CD4-positive, alpha-beta T cell treated with Interferon gamma for 1 hour (primary cell): ENCODE measurements at places on chromosomes 6 and 20.

DNA sequence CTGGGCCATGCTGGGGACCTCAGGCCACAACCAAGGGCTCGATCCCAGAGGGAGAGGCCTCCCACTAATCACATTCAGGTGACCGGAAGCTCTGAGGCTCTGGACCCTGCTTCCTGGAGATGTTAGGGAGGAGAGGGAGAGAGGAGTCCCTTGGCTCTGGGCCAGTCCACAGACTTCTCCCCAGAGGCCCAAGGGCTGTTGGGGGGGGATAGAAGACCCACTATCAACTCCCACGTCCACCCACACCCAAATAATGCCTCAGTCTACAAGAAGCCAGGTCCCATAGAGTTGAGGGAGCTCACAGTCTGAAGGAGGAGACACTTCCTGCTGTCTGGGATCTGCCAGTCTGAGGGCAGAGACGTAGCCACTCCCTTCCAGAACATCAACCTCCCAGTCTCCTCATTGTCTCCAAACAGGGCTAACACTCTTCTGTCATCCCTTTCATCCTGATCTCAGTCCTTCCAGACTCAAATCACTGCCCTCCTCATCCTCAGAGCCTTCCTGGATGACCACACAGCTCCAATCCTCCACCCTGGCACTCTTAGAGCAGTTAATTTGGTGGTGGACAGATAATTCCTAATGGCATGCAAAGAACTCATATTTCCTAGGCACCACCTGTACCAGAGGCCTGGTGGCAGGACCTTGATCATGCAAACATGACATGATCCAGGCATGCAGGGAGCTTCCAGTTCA is 69.9 kb downstream of the MRPL14 start:
- no peak for DNase-seq

- DNase-seq = no peak
Measured at GRCh38 chr6:11868392-11868791, 89.8 kb upstream of the ADTRP start.

DNA sequence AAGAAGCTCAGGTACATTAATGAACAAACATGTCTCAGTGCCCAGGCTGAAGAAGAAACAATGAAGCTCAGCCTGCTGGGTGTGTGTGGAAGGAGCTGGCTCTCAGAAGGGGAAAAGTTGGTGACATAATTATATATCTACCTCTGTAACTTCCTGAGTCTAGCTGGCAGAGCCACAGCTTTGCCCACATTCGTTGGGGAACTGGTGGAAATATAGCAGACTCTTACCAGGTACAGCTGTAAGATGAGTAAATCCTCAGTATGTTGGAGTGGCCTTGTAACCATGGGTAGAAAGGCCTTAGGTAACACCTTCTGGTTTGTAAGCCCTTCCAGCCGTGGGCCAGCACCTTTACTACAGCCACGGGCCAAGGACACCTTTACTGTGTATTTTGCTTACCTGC is 29.9 kb upstream of the PNRC1 start:
- DNase-seq = no peak

DNA sequence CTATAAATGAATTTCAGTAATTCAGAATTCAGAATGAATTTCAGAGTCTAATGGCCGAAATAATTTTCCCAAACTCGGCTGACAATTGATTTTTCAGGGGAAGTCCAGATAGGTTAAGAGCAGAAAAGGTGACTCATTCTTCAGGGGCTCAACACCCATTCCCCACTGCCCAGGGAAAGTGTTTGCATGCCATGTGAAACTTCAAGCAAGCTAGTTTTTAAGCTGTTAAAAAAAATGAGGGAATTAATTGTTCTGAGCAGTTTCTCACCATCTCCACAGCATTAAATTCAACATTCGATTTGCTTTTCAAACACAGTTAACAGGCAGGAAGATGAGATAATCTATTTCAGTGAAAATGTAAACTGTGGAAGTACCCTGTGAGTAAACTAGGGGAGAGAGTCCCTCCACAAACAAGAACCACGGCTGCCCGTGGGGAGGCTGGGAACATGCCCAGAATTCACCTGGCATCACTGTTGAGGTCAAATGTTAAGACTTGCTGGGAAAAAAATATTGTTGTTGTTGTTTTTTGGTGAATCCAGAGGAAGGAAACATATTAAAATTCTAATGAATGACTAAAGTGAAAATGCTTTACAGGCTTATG is 650.8 kb upstream of the AGPAT4 start:
- no peak for DNase-seq

GRCh38 chr6:168284187-168284586 is 35.4 kb downstream of the DACT2 start:
- no peak for DNase-seq

DNA sequence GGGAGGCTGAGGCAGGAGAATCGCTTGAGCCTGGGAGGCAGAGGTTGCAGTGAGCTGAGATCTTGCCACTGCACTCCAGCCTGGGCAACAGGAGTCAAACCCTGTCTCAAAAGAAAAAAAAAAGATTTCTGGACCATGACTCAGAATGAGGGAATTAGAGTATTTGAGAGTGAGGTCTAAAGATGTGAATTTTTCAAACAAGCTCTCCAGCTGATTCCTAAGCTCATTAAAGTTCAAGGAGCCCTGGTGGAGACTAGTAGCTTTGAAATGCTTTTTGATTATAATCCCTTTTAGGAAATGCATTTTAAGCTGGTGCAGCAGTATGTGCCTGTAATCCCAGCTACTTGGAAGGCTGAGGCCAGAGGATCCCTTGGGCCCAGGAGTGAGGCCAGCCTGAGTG is 21.8 kb upstream of the SRF start:
- DNase-seq = no peak

DNA sequence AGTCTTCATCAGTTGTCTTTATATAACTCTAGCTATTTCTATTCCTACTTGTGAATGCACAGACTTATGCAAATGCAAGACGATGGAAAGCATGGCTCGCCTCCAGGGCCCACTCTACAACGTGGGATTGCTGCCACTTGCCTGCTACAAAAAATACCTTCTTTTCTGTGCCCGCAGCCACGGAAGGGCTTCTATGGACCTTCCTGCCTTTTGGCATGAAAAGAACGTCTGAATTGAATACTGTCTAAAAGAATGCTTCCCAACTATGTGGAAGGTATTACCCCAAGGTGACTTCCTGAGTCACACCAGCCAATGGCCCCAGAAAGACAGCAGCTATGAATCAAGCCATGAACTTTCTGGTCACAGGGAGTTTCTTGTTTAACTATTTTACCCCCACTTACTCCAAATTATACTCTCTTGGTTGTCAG is 261.2 kb downstream of the HIVEP2 start:
- no peak for DNase-seq

DNA sequence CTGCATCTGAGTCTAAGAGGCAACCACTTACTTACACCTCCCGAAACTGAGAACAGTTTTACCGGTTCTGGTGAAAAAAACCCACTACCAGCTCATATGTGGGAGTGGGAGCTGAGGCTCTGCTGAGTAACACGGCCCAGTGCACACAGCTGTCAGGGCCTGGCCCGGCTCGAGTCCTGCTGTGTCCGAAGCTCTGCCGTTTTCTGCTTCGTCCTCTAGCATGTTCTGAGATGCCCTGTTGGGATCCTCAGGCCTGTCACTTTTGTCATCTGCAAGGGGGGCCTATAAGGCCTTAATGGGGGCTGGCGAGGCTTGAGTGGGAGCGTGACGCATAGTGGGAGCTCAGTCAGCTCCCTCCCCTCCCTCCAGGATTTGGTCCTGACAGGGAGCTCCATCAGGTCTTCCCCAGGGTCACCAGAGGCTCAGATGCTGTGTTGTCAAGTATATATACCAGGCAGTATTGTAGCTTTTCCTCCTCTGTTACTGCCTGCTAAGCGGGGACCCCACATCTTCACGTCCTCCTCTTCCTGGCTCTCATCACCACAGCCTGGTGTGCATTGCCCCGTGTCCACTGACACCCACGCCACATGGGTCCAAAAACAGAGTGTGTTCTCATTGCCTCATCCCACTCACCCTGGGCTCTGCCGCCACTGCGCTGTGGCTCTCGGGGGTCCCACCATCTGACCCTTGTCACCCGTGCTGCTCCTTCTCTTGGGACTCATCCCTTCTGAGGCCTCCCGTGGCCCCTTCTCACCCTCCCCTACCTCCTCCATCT is 45.2 kb upstream of the FANCE start:
- DNase-seq = no peak

- DNase-seq = no peak
Measured at GRCh38 chr20:48198929-48199451, 413.7 kb upstream of the SULF2 start.

- no peak for DNase-seq
Measured at GRCh38 chr6:27281105-27281539, 31.0 kb downstream of the POM121L2 start.

DNA sequence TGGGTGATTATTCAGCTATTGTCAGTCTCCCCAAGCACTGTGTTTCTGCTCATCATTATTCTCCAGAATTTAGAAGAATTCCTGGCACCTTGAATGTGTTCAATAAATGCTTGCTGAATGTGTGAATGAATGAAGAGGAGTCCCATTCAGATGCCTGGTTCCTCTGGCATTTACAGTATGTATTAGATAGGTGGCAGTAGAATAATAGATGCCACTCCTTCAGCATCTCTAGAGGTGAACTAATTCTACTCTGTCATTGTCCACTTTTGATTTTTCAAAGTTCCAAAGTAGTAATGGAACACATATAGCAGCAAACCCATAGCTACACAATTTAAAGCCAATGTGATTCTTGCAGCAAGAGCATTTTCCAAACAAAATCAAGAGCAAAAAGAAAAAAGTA is 118.9 kb upstream of the CEP162 start:
- DNase-seq = no peak

DNA sequence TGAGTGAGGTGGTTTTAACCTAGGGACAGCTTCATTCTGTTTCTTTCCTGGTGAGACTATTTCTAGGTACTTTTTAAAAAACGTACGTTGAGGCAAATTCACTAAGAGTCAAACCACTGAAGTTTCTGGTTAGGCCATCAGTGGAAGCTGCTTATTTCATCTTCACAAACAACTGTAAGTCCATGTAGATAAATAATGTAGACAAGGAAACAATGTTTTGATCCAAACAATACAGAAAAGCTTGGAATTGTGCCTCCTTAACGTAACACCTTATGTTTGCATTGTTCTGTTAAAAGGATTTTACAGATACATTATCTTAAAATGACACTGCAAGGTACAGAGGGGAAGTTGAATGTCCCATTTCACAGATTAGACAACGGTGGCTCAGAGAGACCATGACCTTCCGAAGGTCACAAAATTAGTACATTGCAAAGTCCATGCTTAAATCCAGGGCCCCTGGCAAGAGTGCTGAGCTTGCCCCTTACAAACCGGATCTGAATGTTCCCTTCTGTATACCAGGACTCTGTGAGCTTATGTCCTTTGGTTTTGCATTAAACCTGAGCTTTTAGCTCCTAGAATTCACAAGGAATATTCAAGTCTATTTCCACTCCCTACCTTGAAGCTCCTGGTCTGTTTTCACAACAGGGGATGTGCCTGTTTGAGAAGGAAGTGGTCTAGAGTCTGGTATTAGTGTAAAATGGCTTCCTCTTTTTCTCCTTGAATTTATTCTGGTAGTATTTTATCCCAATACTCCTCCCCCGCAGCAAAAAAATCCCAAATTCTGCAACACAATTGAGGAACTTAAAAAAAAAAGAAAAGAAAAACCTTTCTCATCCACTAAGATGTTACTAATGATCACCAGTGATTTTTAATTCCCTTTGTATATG is 28.9 kb upstream of the ZNF217 start:
- no peak for DNase-seq

GRCh38 chr6:19181211-19181610 is 656.0 kb upstream of the ID4 start:
- DNase-seq = no peak

DNA sequence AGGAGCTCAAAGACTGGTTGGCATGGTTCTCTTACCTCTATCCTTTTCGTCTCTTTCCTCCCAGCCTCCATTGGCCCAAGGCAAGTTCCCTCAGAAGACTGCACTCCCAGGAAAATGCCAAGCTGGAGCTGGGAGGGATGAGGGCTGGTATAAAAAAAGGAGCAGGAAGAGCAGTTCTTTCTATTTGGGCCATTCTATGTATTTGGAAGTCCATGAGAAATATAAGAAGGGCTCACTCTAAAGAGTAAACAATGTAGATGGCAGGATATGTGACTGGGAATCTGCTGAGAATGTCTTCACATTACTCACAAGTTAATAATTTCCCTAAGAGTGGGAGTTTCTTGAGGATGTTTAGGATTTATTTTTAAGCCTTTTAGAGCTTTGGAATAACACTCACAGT is 36.6 kb upstream of the ADTRP start:
- no peak for DNase-seq

- DNase-seq = no peak
Measured at GRCh38 chr6:135850882-135851281, 619 bp upstream of the PDE7B start.

DNA sequence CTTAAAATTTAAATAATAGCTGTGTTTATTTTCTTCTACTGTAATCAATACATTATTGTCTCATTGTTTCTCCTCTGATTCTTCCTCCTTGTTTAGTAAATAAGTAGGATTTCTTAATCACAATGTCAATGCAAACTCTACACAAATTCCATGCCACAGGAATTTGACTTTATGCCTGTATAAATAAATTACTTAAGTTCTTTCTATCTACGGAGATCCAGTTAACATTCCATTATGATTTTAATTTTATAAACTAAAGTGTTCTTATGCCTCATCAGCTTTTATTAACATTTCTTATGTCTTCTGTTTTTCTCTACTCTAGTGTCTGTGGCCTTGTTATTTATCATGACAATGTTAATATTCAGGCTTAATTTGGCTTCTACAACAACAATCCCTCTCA is 1169.2 kb downstream of the GRIK2 start:
- DNase-seq = no peak

DNA sequence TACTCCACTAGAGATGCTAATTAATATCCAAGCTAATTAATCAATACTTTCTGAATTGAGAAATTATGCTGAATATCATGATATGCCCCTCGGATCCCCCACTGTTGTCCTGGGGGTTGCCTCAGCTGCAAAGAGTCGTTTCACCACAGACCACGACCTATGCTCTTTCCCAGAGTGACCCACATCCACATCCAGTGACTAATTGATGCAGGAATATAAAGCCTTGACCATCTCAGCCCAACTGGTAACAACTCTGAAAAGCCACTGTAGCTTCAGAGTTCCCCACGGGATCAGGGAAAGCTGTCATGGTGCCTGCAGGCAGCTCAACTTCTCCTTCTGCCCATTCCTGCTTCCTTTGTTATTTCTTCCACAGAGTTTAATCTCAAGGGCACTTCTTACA is 116.9 kb downstream of the RWDD2A start:
- no peak for DNase-seq

- no peak for DNase-seq
Measured at GRCh38 chr6:20487669-20488375, 46.4 kb upstream of the CDKAL1 start.

- DNase-seq = no peak
Measured at GRCh38 chr6:156582509-156582992, 194.6 kb upstream of the ARID1B start.

DNA sequence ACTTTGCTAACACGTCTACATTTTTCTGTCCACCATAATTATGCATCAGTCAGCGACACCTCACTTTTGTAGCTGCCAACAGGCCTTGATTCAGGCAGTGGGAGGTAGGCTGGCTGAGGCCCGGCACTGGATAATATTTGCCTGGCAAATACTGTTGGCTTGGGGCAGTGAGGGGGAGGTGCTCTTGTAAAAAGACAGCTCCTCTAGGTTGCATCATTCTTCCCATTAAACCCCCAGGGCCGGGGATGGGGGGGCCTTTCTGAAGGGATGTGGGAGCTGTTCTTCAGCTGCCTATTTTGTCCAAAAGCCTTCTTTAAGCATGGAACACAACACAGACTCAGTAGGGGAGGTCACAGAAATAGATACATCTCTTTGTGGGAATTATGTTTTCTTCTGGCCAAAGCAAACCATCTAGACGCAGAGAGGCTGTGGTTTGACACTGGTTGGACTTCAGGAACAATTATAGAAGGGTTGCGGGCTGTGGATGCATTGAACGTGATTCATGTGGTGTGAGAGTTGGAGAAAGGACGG is 338.3 kb upstream of the NT5E start:
- no peak for DNase-seq
